Hypothalamus (tissue), 51 donors: ENCODE measurements at places on chromosomes 5 and 9.

- no peak for DNase-seq
These were observed 6.7 kb upstream of the ZCCHC10 start for GRCh38 chr5:133032852-133033742.

DNA sequence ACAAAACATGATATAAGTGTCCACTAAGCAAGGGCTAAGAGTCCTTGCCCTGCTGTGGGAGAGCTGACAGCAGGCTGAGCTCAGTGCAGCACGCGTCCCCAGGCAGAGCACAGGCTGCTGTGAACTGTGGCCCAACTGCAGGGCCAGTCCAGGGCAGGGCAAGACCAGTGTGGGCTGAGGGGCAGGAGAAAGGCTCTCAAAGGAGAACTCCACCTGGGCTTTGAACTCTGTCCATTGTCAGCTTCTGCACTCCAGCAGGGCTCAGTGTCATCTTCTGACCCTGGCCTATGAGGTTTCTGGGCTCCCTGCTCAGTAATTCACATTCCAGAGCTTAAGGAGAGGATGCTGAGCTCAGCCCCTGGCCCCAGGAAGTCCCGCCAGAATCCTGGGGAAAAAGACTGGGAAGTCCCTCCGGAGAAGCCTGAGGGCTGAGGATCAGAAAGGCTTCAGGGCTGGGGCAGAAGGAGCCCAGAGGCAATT is 37.4 kb downstream of the LHFPL2 start:
- DNase-seq = no peak

- no peak for DNase-seq
These were observed 37.8 kb upstream of the SLC6A3 start for GRCh38 chr5:1483064-1483463.

- DNase-seq = no peak
These were observed 156.6 kb downstream of the AOPEP start for GRCh38 chr9:94882966-94883641.

GRCh38 chr5:54719384-54720283 is 202.1 kb downstream of the SNX18 start:
- DNase-seq = no peak

GRCh38 chr5:134600600-134600999 is 32.0 kb downstream of the SAR1B start:
- DNase-seq = no peak

DNA sequence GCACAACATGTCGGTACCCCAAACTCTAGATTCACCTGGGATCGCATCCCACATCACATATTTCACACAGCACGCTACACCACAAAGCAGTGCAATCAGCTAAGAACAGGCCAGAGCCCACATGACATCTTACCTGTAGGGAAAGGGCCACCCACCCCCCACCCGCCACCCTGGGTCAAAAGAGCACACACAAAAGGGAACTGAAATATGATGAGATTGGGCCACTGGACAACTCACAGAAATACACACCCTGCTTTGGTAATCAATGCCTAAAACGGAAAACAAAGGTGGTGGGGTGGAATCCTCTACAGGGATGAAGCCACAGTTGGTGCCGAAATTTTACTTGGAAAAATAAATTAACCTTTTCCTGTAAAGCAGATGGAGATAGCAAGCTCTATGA is 13.1 kb downstream of the RETREG1 start:
- no peak for DNase-seq

DNA sequence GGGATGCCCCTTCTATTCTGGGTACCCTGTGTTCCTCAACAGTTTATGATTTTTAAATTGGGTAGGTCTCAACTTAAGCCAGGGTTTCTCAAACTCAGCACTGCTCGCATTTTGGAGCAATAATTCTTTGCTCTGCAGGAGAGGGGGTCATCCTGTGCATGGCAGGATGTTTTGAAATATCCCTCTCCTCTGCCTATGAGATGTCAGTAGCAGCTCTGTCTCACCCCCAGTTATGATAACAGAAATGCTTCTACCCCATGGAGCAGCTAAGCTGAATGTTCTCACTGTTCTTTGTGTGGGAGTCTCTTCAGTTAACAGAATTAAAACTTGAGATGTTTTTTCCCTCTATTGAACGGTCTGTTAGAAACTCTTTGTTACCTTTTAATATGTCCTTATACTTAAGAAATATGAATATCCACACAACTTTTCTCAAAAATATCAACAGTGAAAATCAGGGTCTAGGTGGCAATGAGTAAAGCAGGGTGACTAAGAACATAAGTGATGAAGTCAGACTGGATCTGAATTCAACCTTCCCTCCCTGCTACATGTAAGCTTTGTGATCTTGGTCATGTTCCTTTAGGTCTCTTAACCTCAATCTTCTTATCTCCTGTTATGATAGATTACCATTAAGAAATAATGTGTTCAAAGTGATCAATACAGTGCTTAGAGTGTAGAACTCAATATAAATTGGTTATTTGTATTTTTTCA is 89.0 kb downstream of the CAMK4 start:
- no peak for DNase-seq

DNA sequence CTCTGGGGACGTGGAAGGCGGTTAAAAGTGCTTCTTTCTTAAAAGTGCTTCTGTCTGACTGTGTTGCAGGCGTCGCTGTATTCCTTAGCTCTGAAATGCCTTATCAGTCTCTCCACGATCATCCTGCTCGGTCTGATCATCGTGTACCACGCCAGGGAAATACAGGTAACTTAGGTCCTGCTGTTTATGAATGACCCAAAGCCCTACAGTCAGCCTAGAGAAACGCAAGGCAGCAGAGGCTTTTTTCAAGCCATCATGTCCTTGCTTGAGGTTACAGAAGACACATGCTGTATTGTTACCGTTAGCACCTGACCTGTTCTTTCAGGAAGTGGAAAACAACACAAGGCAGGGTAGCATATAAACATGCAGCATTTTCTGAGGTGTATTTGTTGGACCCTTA is 2.0 kb downstream of the KCNN2 start:
- no peak for DNase-seq

DNA sequence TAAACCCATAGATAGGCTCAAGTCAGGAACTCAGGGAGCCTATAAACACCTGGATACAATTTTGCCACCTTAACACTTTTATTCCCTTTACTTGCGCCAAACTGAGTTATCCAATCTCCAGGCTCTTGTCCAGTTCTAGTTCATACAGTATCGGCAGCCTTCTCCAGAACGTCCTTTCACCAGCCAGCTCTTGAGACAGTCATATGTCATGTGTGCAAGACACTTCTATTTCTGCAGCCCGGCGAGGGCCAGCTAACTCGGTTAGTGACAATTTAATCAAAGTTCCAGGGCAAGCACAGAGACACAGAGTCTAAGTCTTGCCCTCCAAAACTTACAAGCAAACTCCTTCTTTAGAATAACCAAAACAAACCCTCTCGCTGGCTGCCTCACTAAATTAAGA is 12.9 kb downstream of the ABCA1 start:
- DNase-seq = no peak

DNA sequence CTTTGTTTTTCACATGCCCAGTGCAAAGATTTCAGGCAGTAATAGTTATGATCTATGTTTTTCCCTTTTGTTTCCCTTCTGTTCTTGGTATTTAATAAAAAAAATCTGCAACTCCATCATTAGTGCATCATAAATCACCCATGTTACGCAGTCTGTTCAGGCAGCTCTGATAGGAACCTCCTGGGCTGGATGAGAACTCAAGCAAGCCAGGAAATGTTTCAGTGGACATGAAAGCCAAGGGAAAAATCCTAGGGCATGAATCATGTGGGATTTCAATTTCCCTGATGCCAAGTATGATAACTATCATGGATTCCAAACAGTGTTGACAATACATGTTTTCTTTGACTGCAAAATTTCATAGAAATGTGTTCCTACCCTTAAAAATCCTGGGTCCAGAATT is 119.7 kb upstream of the TARS1 start:
- no peak for DNase-seq

GRCh38 chr5:171031977-171032376 is 170.2 kb downstream of the RANBP17 start:
- no peak for DNase-seq

DNA sequence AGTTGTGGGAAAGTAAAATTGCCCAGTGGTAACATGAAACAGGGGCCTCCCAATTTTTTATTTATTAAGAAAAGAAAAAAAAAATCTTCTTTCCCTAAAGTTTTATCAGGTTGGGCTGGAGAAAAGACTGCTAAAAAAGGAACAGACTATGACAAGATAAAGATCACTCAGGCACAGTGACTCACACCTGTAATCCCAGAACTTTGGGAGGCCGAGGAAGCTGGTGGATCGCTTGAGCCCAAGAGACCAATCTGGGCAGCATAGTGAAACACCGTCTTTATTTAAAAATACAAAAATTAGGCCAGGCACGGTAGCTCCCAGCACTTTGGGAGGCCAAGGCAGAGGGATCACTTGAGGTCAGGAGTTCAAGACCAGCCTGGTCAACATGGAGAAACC is 312.5 kb downstream of the CETN3 start:
- DNase-seq = no peak

DNA sequence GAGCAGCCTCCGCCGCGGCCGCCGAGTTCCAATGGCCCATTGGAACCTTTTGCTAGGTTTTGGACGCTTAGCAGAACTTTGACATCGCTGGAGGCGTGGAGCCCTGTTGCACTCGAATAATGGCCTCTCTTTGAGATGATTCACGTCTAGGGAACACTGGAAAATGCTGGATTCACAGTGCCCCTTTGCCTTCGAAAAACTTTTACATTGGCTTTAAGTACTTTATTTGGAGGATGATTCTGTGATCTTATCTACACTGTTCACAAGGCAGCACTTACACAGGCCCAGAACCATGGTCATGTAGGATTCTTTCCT is 536 bp upstream of the PPIC start:
- no peak for DNase-seq

DNA sequence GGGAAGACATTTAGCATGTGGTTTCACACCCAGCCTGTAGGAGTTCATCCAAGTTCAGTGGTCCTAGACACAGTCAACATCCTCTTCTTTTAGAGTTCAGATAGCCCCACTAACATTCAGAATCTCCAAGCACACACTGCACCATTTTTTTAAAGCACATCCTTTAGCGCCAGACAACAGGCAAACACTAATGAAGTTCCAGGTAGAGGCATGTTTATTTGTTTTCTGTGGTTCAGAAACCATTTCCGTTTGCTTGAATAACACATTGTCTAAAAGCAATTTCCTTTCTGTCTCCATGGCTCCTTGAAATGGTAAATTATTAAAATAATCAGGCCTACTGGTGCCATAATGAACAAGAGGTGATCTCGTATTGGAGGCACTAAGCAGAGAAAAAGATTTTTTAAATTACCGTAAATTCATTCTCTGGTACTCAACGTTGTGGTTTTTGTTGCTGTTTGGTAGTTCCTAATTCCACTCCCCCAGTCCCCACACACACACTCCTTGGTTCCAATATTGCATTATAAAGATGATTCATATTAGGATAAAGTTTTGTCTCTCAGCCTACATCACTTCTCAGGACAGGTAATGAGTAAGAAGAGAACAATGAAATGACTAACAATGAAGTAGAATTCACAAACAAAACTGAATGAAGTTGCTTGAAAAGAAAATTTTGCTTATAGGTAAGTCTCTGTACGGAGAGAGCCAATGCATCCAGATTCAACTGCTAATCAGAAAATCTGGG is 153.1 kb downstream of the PCSK1 start:
- DNase-seq = no peak

- no peak for DNase-seq
These were observed 2.3 kb downstream of the SLC44A1 start for GRCh38 chr9:105246656-105247173.

DNA sequence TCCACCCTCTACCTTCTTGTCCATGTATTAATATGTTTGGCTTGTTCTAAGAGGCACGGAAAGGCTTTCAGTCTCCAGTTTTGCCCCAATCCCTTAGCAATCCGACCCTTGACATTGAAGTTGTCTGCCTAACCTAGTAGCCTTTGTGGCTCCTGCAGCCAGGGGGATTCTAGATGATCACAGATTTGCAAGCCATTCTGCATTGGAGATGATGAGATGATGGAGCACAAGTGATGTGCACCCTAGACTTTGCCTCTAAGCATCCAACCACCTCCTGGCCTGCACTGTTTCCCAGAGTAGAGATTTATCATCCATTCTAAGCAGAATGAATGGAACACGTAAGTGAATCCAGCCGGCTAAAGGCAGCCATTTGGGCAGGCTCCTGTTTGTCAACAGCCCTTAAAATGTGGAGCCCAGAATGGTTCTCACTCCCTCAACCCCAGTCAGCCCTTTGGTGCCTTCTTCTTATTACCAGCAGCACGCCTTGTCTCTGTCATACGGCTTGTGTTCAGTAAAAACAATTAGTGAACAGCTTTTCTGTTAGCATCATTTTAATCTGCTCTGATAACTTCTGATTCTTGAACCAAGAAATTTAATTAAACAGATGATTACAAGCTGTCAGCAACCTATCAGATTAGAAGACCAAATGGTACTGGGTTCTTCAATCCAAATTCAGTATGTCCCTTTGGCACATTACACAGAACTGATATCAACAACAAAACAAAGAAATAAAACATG is 5.7 kb upstream of the TRAF1 start:
- no peak for DNase-seq

DNA sequence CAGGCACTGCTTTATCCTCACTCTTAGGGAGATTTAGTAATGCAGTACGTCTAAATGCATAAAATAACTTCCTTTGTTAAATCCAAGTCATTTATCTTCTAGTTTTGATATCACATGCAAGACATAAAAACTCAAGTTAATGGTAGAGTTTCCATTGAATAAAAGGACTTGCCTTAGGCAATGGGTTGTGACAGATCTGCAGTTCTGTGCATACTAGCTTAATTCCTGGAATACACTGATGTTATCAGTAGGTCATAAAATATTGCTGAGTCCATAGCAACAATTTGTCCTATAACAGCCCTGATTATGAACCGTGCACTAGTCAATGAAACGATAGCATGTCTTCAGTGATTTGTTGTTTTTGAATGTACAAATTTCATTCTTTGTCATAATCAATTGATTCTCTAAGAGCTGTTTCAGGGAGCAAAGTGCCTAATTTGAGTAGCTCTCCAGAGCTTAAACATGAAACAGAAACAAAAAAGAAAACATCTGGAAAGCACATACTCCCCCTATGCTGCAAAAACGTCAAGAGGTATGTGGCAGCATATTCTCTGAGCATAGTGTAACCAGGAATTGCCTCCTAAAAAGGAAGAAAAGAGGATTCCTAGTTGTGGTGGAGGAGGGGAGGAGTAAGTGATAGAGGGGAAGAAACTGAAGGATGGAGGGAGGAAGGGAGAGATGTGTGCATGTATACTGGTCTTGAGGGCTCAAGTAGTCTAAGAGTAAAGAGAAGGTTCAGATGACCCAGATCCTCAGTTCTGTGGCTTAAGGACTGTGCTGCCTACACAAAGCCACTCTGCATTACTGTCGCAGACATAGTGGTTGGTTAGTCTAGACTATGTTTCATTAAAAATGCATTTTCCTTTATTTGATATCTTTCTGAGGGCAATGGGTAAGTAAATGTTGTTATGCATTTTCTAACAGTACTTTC is 589.2 kb downstream of the PRR16 start:
- DNase-seq = no peak

- no peak for DNase-seq
These were observed 1.2 kb downstream of the CDK20 start for GRCh38 chr9:87973122-87973521.

DNA sequence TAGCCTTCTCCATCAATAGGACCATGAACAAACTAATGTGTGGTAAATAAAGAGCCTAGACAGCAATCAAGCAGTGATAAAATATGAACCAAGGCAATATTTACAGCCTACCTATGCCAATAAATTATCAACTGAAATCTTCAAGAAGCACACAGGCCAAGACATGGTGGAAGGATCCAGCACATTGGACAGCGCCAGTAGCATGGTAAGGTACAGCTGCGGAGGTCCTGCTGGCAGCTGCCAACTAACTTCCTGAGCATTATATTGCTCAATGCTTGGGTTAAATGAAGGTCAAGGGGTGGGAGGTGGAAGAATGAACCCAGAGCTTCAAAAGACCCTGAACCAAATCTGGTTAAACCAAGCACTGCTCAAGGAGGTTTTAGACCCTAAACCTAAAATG is 16.5 kb upstream of the SPDL1 start:
- DNase-seq = no peak
